ENCODE measurements at places on chromosomes 11 and 22.
A peak's percentile ranks its signal among the peaks of the same experiment; 100 is the strongest.

- DNase-seq: no peak
Measured at GRCh38 chr11:46438211-46438610, 46.6 kb upstream of the CHRM4 start.

DNA sequence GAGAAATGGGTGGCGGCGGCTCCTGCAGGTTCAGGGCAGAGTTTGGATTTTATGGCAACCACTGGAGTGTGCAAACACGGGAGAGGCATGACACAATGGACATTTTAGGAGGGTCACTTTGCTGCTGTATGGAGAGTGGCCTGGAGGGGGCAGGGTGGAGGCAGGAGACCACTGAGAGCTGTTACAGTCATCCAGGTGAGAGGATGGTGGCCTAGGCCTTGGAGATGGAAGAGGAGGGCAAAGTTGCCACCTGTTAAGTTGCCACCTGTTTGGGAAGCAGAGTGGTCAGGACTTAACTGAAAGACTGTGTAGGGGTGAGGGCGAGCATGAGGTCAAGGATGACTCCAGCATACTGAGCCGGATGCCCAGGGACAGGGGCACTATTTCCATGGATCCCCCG lies 2.3 kb upstream of the RAD9A start:
- DNase-seq: no peak

- no peak for DNase-seq
Measured at GRCh38 chr11:63670433-63671321, 499 bp downstream of the ATL3 start.

- DNase-seq: no peak
Measured at GRCh38 chr22:46241396-46242007, 8.6 kb downstream of the CDPF1 start.

DNA sequence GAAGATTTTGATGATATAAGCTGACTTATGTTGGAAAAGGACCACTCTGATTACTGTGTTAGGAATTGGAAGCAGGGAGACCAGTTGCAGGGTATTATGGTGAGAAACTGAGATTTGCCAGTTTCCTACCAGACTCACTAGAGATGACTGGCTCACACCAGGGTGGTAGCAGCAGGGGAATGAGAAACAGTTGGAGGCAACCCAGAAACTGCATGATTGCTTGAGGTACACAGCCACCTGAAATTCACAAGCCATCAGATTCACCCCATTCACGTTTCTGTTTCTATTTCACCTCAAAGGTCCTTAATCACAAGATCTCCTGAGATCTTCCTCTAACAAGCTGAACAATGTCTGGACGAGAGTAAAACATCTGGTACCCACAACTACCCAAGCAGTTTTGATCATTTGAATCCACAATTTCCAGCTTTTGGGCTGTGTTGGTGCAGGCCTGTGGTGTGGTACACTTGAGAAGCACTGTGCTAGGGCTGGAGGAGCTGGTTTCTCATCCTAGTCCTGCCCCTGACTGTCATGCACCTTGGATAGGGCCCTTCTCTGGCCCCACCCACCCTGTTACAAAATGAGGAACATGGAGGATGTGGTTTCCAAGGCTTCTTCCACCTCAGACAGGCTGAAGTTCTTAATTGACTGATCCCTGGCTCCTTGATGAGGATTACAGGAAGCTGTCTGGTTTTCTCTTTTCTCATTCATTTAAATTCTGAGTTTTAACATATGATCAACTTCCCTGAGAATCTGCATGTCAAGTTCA lies 233.4 kb downstream of the INSC start:
- DNase-seq: no peak

GRCh38 chr11:34343153-34343552 lies 14.7 kb downstream of the ABTB2 start:
- DNase-seq: no peak

GRCh38 chr11:128463979-128464378 lies 123.4 kb downstream of the ETS1 start:
- DNase-seq: no peak

GRCh38 chr22:37457093-37457893 lies 28.9 kb downstream of the MFNG start:
- peak; percentile 76 for DNase-seq

DNA sequence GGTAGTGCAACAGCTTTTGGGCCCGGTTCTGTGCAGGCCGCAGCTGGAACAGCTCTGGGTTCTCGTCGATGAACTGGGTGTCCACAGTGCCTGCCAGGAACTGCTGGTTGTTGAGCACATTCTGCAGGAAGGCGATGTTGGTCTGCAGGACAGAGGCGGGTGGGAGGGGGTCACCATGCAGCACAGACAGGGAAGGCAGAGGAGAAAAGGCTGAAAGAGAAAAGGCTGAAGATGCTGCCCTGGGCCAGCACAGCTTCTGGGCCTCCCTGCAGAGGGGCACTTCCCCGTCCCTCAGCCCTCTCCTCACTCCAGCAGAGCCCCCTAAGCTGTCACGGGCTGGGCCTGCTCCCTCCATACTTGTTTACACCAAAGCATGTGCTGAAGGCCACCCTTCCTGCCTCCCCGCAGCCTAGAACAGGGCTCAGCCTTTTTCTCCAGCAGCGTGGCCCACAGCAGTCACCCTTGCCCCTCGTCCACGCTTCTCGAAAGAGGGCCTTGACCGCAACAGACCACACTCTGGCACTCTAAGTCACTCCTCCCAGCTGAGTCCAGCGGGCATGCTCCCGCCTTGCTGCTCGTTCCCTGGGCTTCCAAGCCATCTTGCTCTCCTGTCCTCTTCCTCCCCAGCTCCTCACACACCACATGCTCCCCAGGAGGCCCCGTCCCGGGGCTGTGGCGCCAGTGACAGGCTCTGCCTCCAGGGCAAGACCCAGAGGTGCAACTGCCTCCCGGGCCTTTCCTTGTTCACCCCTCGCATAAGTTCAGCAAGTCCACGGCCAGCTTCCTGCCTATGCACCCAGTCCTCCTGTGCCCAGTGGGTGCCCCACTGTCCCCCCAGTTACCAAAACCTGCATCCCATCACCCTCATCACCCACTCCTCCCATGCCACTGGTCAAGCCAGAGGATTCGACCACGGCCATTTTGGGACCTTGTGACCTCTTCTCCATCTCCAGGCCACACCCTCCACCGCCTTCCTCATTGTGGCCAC lies 3.3 kb upstream of the LRFN4 start:
- no peak for DNase-seq
